HTR-8/SVneo (cell line): ENCODE measurements at places on chromosomes 5 and 9.

DNA sequence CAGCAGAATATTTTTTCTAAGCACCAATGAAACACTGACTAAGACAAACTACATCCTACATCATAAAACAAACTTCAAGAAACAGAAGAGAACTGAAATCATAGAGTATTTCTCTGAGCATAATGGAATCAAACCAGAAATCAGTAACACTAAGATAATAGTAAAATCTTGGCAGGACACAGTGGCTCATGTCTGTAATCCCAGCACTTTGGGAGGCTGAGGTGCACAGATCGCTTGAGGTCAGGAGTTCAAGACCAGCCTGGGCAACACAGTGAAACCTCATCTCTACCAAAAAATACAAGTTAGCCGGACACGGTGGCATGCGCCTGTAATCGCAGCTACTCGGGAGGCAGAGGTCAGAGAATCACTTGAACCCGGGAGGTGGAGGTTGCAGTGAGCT lies 63.1 kb downstream of the RNF130 start:
- no peak for DNase-seq

GRCh38 chr5:160209917-160210316 lies 19.4 kb upstream of the FABP6 start:
- no peak for DNase-seq

DNA sequence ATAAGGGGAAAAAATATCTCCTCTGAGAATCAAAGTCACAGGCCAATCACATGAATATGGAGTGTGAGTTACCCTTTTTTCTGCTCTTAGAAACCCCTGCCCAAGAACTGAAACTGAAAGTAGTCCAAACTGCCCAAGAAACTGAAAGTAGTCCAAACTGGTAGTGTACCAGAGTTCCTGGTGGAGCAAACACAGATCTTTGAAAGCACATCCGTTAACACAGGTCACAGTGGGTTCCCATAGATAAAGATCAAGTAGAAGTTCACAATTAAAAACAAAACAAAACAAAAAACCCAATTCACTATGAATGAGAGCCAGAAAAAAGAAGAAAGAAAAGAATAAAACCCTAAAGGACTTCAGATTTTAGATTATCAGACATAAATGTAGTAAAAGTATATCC lies 332.4 kb upstream of the EFNA5 start:
- peak; percentile 33 for DNase-seq

DNA sequence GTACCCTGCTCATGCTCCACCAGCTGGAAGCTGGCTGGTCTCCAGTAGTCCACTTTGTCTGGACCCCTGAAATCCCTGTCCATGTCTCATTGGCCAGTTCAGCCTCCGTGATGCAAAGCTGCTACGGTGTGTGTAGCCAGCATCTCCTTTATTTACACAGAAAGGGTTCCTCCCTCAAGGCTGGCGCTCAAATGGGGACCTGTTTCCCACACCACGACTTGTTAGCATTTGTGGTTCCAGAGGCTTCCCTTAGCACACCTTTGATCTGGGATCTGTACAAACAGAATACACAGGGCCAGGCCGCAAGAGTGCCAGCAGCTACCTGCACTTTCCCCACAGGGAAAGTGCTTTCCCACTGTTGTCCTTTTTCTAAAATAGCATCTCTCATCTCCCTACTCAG lies 5.7 kb upstream of the SMU1 start:
- no peak for DNase-seq

GRCh38 chr9:129509533-129509928 lies 111.4 kb downstream of the C9orf50 start:
- DNase-seq, result no peak
